Fibroblast of skin of scalp (primary cell): ENCODE measurements at places on chromosomes 2 and 18.
A peak's percentile ranks its signal among the peaks of the same experiment; 100 is the strongest.

DNA sequence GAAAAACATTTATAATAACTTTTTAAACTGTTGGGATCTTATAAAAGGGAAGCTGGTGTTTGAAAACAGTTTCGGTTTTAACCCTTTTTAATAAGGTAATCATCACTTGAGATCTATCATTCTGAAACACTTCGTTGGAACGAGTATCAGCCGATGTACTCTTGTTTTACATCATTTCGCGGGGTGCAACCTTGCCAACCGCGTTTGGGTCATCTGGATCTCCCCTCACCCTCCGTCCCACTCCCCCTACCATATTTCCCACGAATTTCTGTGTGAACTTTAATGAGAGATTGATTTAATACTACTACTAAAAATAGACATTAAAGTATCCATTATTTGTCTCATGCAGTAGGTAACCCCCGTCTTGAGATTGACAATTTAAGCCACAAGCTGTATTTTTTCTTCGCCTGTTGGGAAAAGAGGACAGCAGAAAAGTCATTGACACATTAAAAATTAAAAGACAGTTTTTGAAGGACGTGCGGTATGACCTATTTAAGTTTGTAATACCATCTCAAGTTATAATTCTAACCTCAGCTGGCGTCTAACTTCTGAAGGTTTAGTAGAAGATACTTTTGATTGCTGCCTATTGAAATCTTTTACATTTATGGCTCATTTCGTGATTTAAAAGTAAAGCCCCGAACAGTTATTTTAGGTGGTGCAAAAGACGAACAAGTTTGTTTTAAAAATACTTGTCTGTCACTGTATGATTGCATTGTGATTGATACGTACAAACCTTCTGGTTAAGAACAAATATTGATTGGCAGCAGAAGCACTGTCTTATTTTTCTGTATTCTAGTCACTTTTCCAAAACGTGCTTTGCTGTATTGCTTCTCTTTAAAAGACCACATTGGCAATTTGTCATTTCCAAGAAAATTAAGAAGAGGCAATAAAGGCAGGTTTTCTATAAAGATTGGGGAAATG lies 1.5 kb downstream of the CREB1 start:
- no peak for DNase-seq

- DNase-seq, result no peak
These were observed 78.1 kb upstream of the ETAA1 start for GRCh38 chr2:67318993-67319481.

GRCh38 chr18:5512176-5512575 lies 31.6 kb downstream of the EPB41L3 start:
- DNase-seq, result no peak

DNA sequence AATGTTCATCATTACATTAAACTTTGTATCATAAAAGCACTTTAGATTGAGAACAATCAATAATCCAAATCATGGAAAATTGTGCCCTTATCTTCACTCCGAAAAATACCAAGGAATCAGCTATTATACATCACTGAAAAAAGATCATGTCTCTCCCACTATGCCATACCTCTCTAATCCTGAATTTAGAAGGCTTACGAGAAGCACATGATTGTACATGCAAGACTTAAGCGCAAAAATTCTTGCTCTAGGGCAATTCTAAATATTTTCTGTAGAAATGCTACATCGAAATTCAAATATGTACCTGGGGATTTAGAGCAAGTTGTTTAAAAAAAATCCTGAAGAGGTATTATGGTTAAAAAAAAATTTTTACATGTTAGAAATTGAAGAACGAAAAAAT lies 1.3 kb downstream of the CYTIP start:
- DNase-seq, result no peak

- DNase-seq, result no peak
These were observed 6.9 kb upstream of the CXCR4 start for GRCh38 chr2:136124805-136125204.

GRCh38 chr18:10783941-10784340 lies 258.1 kb downstream of the NAPG start:
- DNase-seq, result no peak

- DNase-seq, result no peak
These were observed 12.1 kb upstream of the GAL3ST2 start for GRCh38 chr2:241764275-241765241.

DNA sequence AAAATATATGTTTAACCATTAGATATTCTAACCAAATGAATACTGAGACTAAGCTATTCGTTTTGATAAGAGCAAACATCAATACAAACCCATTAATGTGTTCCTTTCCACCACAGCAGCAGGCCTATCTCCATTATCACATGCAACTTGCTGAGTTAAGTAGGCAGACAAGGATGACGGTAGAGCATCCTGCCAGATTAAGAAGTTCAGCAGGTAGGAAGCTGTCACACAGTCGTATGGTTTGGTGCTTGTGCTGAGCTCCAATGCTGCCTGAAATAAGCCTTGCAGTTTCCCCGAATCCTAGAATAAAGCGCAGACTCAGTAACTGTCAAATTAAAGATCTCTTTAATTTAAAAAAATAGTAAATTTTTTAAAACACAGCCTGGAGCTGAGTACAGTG lies 39.6 kb downstream of the THADA start:
- DNase-seq, result no peak

DNA sequence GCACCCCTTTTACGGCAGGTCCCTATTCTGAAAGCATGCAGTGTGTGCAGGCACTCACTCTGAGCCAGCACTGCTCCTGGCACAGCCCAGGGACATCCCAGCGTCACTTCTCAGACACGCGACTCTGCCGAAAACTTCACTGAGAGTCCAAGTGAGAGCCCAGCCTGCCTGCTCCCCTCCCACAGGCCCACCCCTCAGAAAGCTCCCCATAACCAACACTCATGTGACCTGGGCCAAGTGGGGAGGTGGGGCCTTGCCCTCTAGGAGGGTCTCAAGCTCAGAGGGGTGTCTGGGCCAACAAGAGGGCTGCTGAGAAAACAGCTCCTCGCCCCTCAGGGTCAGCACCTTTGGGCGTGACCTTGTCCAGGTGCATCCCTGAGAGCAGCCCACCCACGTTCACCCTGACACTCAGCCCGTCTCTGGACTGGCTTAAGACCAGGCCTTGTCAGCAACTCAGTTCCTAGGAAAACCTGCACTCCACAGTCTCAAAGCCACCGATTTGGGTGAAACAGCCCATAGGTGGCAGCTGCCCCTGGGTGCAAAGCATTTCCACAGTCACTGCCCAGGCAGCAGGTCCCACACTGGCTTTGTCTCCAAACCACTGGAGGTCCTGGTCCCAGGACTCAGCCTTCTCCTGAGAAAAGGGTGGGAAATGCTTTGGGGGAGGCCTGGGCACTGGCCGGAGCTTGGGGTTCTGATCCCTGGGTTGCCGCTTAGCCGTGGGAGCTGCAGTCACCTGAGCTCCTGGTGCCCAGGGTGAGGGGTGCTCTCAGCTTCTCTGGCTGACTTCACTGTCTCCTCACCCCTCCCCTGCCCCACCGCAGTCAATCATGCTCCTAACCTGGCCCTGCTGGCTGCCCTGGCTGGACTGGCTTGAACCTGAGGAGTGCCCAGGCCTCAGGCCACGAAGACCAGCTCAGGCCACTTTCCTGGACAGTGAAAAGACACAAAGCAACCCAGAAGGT lies 209.6 kb downstream of the HDAC4 start:
- no peak for DNase-seq

DNA sequence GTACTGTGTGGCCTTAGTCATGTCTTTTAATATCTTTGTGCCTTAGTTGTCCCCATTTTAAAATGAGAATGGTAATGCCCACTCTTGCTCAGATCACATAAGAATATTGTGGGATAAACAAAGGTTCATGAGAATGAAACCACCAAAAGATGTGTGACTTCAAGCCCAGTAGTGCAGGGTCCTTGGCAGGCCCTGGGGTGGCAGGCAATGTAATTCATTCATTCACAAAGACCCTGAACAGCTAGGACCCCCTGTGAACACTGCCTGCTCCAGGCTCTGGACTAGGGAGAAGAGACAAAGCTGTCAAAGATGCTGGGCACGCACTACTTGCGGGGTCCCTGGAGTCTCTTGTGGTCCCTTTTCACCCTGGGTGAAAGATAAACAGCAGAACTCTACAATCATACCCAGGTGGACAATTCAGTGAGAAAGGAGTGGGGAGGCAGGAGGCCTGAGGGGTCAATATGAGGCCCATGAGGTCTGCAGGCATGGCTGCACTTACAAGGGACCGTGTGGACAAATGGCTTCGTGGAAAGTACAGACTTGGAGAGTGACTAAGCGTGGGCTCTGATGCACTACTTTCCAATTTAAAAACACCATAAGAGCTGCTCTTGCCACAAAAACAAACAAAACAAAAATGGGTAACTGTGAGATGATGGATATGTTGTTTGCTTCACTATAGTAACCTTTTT lies 136.1 kb downstream of the SMAD7 start:
- DNase-seq, result no peak

GRCh38 chr18:48163738-48164115 lies 233.3 kb upstream of the SMAD2 start:
- DNase-seq, result no peak

DNA sequence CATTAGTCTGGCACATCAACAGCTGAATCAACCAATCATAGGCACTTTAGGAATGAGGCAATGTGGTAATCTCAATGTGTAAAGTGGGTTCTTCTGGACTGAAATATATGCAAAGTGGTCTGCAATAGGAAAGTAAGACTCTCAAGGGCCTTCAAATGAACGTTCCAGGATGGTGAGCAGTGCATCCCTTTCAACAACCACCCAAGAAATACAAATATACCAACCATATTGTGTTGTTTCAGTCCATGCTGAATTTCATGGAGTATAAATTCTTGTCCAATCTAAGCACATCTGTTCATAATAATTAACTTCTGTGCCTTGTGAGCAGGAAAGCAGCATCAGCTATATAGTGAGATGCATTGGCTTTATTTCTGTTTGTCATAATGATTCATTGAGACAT lies 556.2 kb downstream of the THSD7B start:
- DNase-seq, result no peak

GRCh38 chr18:55346961-55347740 lies 240.8 kb downstream of the TCF4 start:
- DNase-seq, result no peak

DNA sequence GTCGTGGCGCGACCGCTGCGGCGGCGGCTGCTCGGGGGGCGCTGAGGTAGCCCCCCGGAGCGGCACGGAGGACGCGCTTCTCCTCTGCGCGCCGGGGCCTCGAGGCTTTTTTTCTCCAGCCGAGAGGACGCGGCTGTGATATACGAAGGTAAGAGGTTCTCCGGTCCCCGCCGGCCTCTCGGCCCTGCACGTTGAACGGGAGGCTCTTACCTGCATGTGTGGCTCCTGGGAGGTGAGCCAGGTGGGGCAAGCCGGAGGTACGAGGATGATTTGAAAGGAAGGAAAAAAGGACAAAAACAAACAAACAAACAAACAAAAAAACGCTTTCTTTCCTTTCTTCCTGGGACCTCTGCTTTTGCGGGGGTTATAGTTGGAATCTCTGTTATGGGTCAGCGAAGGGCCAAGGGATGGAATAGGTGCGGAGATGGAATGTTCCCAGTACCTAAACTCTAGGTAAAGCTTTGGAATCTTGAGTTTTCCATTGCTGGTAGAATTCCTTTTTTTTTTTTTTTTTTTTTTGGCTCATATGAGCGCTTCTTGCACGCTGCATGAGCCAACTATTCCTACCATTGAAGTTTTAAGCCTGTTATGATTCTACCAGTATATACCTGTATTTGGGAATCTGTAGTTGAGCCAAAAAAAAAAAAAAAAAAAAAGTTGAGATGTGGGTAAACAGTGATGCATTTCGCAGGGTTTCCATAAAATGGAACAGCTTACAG lies 674 bp downstream of the PTPN4 start:
- DNase-seq, result no peak

DNA sequence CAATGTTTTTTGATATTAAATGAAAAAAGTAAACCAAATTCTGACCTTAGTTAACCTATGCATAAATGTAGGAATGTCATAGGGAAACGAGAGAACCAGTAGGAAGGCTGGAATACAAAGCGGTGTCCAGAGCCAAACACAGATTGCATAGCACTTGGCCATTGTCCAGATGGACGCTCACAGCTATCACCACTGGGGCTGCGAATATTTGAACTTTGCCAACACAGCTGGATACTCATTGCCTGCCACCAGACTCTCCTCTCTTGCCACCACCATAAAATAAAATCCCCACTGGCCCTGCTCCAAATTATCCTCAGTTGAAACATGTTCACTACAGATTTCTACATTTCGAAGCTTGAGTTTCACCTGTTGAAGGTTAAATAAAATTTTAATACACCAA lies 159.3 kb upstream of the GULP1 start:
- peak; percentile 39 for DNase-seq

DNA sequence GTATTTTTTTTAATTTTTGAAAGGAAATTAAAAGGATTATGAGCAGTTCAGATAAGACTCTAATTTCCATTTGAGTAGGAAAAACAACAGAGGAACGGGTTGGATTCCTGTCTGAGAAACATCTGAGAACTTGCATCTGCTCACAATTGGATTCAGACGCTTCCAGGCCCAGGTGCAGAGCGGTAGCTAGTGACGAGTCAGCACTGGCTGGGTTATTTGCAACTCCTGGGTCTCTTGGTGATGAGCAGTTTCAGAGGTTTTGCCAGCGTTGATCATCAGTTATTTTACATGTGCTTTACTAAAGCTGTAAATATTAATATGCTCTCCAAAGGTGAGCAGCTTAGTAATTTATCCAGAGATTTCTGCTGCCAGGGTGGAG lies 39.1 kb upstream of the B3GNT7 start:
- DNase-seq, result no peak

DNA sequence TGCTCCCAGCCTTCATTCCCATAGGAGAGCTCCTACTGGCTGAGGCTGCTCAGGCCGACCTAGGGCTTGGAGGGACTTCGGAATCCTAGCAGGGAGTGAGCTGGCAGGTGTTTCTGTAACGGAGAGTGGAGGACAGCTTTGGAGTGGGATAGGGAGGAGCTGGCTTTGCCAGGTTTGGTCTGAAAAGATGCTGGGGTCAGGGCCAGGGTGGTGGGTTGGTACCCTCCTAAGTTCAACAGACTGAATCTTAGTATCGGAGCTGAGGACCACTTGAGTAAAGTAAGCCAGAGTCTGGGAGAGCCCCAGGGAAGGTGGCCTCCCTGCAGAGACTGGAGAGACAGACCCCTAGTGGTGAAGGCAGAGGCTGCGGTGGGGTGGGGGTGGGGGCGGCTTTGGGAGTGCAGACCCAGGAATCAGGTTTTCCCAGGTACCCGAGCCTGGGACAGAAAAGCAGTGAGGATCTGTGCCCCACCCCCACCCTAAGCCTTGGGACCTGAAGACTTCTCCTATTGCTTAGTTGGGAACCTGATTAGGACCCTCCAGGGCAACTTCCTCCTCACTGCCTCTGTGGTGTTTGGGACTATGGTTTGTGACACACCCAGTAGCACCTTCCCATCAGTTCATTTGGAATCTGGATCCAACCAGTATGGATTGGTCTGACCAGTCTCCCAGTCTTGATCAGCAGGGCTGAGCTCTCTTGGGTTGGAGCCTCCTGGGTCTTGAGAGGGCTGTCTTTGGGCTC lies 3.0 kb downstream of the CNNM4 start:
- no peak for DNase-seq

DNA sequence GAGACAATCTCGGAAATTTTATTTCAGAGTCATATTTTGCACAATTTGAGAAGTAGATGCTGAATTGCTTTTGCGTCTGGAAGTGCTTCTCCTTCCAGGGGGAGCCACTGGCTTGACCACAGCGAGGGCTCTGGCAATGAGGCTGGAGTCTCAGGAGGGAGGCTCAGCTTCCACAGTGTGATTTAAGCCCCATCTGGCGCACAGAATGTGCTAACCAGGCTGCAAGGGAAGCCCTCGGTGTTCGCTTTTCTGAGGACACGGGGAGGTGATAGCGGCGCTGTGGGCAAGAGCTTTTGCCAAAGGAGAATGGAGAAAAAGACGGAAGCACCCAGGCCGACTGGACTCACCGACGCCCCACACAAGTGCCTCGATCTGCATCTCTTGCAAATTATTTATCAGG lies 52.4 kb downstream of the ADI1 start:
- DNase-seq, result no peak
